Ascending aorta (tissue), 2 donors: ENCODE measurements at places on chromosomes 6 and 20. TPM values are rescaled to one million over a fixed set of nuclear protein-coding genes. Genes with fewer than 3 reads are reported as not detected.

The KIF13A gene
- total RNA-seq = 28.9 TPM

The BPI gene
- total RNA-seq = not detected

The ATP9A gene
- total RNA-seq = 14.5 TPM

The CD40 gene
- 34.7 TPM for total RNA-seq

The GJA10 gene
- not detected for total RNA-seq

The NNAT gene
- total RNA-seq = not detected

The PSMG4 gene
- total RNA-seq = 23.9 TPM

The C20orf204 gene
- total RNA-seq = not detected

The DOK5 gene
- not detected for total RNA-seq

The RSPH4A gene
- 17.9 TPM for total RNA-seq

The FAM162B gene
- not detected for total RNA-seq
